ENCODE measurements at places on chromosomes 5 and 9.

DNA sequence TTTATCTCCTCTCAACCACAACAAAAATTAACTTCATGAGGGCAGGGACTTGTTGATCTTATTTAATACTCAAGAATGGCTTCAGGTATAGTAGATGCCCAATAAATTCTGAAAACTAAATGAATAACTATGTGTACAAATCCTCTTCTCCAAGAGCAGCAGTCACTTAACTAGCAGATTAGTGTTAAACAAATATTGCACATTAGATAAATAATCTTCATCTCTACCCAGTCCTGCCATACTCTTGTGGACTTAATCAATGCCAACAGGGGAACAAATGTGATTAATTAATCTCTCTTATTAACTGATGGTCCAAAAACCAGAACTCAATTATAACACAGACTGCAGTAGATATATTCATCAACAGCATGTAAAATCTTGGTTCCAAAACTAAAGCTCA lies 15.0 kb upstream of the ITGA1 start:
- DNase-seq = no peak

DNA sequence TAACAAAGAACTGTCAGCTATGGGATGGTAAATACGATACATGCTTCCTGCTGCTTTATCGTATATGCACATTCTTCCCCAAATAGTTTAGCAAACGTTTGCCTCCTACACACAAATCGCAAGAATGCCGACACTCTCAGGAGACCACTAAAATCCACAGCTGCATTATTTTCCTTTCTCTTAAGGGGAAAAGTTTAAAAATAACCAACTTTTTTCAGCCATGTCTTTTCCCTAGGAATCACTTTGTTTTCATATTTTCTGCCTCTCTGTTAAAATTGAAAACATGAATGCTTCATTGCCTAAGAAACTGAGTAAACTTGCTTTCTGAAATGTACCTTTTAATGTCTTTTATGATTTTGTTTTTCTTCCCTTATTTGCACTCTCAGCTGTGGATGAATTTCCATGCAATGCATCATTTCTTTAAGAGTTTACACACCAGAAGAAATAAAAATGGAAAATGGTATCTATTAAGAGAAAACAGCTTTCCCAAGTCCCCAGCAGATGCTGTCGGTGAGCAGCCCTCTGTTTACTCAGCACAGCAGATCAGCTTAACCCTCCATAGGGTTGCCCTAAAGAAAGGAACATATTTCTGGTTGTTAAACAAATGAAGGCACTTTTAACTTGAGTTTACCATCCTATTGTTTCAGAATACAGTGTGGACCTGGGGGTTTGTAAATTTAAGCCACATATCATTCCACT lies 66.2 kb downstream of the IZUMO3 start:
- no peak for DNase-seq

- peak; percentile 65 for DNase-seq
These were observed 701 bp downstream of the PARP8 start for GRCh38 chr5:50667023-50667652.

DNA sequence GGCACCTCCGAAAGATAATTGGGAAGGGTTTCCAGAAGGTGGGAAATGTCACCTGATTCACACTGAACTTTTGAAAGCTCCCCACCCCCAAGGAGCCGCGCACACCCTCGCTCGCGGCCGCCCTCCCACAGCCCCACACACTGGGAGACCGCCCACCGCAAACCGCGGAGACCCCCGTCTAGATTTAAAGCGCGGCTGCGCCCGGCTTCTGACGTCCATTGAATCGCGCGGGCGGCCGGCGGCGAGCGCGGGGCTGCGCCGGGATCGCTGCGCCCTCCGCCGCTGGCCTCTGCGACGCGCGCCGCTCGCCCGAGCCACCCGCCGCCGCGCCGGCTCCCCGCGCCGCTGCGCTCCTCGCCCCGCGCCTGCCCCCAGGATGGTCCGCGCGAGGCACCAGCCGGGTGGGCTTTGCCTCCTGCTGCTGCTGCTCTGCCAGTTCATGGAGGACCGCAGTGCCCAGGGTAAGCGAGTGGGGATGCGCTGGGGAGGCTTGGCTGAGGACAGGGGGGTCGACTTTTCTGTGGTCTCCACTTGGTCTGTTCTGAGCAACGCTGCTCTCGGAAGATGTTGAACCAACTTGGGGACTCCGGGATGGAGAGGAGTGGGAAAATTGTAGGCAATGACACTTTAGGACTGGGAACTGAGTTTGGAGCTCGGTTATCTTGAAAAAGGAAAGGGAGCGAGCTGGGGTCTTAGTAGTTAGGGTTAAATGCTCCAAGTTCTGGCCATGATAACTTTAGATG lies at the start of gene FST:
TSS of gene FST (plus strand) at position 214 of the 743 bp plus-strand sequence. CDS start at position 377, 163 bp downstream.
- peak; percentile 51 for DNase-seq

DNA sequence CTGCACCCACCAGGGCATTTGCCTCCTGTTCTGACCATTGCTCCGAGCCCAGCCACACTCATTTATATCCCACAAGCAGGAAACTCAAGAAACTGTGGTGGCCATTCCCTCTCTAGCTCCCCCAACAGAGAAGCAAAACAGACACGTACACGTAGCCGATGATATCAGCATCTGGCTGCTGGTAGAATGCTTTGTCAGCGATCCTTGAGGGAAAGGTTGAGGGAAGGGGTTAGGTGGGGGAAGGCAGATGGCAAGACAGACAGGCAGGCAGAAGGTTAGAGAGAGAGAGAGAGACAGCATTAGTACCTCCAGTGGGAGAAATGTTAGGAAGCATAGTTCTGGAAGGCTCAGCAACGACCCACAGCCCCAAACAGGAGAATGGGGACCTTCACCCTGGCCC lies 7.8 kb downstream of the HIGD2A start:
- DNase-seq = no peak

DNA sequence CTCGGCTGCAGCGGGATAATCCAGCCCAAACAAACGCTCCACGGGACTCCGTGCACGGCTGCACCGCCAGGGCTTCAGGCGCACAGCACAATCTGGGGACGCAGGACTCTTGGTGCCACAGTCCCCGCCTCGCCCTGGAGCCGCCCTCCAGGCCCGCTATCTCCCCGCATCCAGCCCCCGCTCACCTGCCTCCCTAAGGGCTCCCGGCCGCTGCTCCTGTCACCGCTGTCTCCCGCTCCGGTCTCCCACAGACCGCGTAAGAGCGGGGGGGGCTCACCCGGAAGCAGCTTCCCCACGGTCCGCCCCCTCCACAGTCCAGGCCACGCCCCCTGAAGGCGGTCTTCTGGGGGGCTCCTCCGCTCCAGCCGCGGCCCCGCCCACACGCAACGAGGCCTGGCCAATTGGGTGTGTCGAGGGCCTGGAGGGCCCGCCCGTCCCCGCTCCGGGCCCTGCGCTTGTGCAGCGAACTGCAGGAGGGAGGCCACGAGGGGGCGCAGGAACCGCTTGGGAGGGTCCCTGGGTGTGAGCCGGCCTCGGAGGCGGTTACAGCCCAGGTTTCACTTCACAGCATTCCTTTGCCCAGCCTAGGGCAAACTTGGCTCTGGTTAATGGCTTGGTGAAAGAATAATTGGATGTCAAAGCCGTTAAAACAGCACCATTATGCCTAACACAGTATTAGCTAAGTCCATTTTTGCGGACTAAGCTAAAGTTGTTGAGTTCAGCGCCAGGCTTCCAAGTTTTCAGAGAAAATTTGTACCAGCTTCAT lies at the start of gene ALAD:
TSS of gene ALAD (minus strand) at position 258 of the 766 bp plus-strand sequence. CDS start 7,725 bp downstream, outside the sequence.
- peak; percentile 99 for DNase-seq

DNA sequence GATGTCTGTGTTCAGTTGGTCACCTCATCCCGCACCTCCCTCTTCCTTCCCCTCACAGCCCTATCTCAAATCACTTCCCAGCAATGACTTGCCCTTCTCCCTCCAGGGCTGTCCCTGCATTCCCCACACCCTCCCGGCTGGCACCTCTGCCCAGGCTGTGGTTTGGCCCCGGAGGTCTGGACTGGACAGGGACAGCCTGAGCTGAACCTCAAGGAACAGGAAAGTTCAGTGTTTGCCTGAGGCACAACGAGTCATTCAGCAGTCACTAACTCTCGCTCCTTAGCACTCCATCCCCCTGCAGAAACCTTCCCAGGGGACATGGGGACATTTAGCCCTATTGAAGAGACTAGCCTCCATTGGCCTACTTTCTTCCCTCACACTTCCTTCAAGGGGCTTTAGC lies 58.3 kb upstream of the MAP3K1 start:
- DNase-seq = no peak

GRCh38 chr9:126527109-126527825 lies 86.5 kb upstream of the LMX1B start:
- DNase-seq = no peak

DNA sequence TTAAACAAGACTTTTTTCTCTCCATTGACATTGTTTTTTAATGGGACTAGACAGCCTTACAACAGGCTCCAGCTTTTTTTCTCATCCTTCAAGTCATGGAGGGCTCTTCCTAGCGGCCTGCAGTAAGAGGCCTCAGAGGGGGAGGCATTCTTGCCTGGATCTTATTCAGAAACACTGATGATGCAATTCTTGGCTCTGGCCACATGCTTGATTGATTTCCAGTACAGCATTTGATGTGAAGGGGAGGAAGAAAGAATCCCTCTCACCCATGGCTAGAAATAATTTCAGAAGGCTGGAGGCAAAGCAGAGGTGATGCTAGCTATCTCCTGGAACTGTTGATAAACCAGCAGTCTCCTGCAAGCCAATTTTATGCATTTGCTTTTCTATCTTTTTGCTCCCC lies 324.8 kb downstream of the PRELID2 start:
- DNase-seq = no peak

DNA sequence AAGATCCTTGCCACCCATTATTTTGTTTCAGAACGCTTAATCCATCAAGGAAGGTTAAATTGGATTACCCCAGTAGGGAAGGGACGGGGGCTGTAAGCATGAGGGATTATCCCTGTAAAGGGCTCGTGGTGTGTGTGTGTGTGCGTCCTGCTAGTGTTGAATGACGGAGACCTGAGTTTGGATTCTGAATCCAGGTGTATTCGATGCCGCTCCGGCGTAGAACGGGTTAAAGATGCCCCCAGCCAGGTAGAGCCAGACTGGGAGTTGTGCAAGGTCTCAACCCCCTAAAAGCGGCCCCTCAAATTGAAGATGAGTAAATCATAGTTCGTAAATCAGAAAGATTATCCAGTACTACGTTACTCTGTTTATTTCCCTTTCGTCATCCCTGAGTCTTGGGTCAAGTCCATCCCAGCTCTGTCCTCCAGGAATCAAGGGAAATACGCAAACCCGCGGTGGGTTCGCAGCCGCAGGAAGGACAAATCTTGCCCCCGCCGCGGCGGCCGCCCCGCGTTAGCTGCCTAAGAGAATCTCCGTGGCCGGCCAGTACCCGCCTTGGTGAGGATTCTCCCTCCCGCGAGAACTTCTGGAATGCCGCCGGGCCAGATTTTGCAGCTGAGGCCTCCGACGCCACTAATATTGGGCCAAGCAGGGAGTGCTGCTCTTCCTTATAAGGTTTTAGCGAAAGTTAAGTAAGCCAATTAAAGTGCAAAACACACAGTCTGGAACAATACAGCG lies 586 bp upstream of the MTAP start:
- DNase-seq = peak; percentile 43

- DNase-seq = no peak
These were observed 188.3 kb downstream of the GNAQ start for GRCh38 chr9:77843076-77843870.

DNA sequence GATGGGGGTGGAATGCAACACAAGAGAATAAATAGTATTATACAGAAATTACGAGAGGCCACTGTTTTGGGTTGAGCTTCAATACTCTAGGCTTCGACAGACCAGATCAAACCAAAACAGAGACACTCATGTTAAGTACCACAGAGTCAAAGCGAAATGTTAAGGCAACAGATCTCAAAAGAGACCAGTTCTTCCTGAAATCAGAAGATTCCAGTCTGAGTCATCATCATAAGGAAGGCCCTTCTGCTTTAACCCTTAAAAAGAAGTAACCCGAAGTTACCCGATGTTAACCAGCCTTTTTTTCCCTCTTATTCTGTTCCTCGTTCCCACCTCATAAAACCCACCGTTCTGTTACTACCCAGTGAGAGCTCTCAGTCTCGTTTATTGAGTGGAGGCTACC lies 75.9 kb downstream of the SFXN1 start:
- no peak for DNase-seq

DNA sequence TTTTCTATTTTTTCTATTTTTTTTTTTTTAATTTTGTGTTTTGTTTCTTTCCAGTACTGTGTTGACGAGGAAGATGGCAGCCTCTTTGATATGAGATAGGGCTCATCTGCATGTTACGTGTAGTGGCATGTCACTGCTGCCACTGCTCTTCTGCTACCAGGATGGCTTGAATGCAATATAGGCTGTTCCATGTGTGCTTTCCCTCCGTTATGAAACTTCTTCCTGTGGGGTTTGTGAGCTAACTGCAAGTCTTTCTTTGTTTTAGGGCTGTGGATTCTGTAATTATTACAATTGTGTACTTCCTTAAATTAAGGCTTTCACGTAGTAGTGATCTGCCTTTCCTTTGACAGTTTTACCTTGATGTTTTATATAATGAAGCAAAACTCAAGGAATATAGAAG lies 184.6 kb downstream of the KDM4C start:
- no peak for DNase-seq

GRCh38 chr5:110517396-110517795 lies 209.1 kb downstream of the TMEM232 start:
- no peak for DNase-seq

- peak; percentile 81 for DNase-seq
These were observed at the start of gene SPRY4 for GRCh38 chr5:142324871-142325724. SPRY4 (minus strand) TSS chr5:142325021; CDS start chr5:142315108, 9,913 bp downstream.

- DNase-seq = no peak
These were observed 140.5 kb downstream of the SNX18 start for GRCh38 chr5:54658010-54658409.

- DNase-seq = no peak
These were observed 837.0 kb downstream of the DNAH5 start for GRCh38 chr5:13107537-13107936.

- no peak for DNase-seq
These were observed 95.3 kb upstream of the SLC27A6 start for GRCh38 chr5:128869970-128870369.

- no peak for DNase-seq
These were observed 85.9 kb upstream of the SIMC1 start for GRCh38 chr5:176152191-176152929.

DNA sequence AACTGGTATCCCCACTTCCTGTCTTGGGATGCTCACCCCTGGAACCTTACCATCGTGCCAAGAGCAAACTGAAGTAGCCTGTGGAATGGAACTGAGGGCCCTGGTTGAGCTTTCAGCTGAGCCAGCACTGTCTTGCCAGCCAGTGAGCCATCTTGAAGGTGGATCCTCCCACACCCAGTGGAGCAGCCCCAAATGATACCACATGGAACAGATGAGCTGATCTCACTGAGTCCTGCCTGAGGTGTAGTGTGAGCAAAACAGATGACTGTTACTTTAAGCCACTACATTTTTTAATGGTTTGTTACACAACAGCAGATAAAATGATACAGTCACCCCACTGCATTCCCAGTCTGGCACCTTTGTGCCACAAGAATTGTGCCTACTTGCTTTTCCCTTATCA lies 2.2 kb upstream of the PCYOX1L start:
- no peak for DNase-seq

GRCh38 chr9:4887556-4887955 lies 94.8 kb downstream of the RCL1 start:
- DNase-seq = no peak

- no peak for DNase-seq
These were observed 240.0 kb downstream of the GOLPH3 start for GRCh38 chr5:31934156-31934555.

- no peak for DNase-seq
These were observed 305.2 kb upstream of the NREP start for GRCh38 chr5:112062181-112062580.

- peak; percentile 38 for DNase-seq
These were observed 722 bp downstream of the TBC1D9B start for GRCh38 chr5:179906795-179907555.

Measured in liver (tissue), 10 donors.